ENCODE measurements at places on chromosomes 6 and 20.

DNA sequence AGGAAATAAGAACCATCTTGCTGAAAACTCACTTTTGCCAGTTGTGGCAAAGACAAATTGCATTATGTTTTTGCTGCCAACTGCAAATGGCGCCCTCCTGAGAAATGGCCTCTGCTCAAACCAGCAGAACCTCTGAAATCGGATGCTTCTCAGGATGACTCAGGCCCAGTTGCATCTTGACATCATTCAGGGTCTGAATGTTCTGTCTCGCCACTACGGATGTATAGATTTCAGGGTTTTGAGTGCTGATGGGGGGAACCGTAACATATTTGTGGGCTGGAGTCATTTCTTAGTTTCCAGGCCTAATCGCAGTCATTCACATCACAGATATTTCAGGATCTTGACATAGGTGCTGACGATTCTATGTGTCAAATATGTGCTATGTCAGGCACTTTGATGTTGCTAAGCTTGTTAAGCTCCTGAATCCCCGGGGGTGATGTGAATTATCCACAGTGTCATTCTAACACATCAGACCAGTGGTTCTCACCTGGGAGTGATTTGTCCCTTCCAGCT lies 207.1 kb downstream of the NFATC2 start:
- DNase-seq = no peak

DNA sequence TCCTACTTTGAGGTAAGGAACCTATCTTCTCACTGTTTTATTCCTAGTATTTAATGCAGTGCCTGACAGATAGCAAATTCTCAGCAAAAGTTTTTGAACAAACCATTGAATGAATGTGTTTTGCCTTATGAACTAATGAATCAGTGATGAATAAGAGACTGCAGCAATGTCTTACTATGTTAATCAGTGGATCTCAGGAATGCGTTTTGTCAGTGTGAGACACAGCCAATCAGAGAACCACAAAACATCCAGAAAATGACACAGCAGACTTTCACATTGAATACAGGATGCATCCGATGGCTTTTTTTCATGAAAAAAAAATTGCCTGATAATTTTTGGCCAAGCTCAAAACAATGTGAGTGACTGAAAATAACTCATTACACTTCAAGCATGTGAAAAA lies 270.5 kb downstream of the BMP2 start:
- DNase-seq = no peak

- no peak for DNase-seq
Observed at GRCh38 chr20:45346291-45346718, 1.9 kb downstream of the SDC4 start.

- DNase-seq = peak; percentile 61
Observed at GRCh38 chr6:139291813-139292619, at the start of gene TXLNB. Gene TXLNB (minus strand): TSS chr6:139291998. CDS start chr6:139288899, 3,099 bp downstream.

DNA sequence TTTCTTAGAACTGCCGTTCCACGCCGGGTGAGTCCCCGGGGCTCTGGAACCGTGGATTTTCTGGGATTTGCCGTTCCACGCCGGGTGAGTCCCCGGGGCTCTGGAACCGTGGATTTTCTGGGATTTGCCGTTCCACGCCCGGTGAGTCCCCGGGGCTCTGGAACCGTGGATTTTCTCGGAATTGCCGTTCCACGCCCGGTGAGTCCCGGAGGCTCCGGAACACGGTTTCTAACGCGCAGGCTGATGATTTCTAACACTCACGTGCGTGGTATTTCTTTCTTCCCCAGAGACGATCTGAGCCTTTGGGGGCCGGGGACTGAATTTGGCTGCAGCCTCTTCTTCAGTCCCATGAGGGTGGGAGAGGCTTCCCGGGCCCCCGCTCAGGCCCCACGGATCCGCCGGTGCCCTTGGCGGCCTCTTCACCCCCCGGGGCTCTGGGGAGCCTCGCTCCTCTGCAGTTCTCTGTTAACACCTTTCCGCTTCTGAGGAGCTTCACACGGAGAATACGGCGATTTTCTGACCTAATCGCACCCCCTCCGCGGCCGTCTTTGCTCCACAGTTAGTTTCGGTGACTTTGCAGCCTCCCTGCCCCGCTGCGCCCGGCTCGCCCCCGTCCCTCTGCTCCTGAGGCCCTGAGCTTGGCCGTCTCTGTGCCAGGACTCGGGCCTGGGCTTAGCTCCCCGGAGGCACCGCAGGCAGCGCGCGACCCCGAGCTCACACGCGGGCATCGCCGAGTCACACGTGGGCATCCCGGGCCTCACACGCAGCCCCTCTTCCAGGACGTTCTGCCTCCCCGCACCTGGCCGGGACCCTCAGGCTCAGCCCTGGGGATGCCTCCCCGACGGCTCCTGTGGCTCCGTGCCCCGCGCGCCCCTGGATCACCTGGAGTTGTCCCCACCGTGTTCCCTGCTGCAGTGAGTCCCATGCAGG lies 7.2 kb upstream of the KIF25 start:
- DNase-seq = no peak

GRCh38 chr6:17536586-17536985 lies 63.5 kb upstream of the FAM8A1 start:
- DNase-seq = no peak

- DNase-seq = no peak
Observed at GRCh38 chr6:47853766-47854165, 71.9 kb downstream of the OPN5 start.
